ENCODE measurements at places on chromosomes 1 and 21.

DNA sequence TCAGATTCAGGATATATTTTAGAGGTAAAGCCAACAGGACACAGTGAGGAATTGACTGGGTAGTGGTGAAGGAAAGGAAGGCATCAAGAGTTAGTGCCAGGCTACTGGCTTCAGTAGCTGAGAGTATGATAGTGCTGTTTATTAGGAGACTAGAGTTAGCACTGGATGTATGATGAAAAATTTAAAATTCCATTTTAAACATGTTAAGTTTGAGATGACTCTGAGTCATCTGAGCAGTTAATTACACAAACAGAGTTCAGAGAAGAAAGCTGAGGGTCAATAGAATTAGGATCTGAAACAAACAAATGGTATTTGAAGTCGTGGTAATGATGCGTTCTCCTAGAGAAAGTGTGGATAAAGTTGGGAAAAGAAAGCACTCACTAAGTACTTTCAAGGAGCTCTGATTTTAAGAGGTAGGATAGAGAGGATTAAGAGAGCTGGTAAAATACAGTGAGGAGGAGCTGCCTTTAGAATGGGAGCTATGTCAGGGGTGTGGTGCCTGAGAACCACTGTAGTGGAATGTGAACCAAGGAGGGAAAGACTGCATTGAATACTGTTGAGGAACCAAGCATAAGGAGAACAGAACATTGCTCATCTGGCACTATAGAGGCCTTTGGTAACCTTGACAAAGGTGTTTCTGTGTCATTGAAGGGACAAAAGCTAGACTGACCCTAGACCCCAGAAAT, 21.7 kb upstream of the SHCBP1L start:
- DNase-seq: no peak

- no peak for DNase-seq
These were observed 33.8 kb downstream of the DUSP10 start for GRCh38 chr1:221708076-221708571.

GRCh38 chr1:24300971-24301784, 18.0 kb upstream of the GRHL3 start:
- no peak for DNase-seq

DNA sequence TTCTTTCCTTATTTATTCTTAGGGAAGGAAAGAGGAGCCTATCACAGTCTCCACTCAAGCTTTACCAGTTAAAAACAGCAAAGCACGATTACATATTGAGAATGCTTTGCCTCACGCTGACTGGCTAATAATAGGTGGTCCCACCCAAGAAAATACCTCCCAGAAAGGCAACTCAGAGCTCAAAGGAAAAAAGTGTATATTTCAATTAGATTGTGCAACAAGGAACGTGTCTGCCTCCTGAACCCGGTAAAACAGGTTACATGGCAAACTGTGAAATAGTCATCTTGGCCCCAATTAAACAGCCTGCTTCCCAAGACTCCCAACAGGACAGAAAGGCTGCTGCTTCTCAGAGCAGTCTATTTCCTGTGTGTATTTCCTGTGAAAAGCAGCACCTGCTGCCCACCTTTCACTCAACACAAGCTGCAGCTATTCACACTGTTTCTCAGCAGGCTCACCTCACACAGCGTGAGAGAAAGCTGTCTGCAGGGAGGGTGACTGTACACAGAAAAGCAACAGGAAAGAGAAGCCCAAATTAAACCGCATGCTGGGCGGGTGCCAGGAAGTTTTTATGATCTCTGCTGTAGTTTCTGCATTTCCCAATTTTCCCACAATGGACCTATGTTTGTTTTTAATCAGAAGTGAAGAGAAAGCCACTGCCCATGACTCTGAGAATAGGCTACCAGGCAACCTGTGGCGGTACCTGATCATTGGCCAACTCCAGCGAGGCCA, 44.0 kb downstream of the URB1 start:
- no peak for DNase-seq

- DNase-seq: no peak
These were observed 96.1 kb downstream of the SLC35F3 start for GRCh38 chr1:234000557-234001041.

DNA sequence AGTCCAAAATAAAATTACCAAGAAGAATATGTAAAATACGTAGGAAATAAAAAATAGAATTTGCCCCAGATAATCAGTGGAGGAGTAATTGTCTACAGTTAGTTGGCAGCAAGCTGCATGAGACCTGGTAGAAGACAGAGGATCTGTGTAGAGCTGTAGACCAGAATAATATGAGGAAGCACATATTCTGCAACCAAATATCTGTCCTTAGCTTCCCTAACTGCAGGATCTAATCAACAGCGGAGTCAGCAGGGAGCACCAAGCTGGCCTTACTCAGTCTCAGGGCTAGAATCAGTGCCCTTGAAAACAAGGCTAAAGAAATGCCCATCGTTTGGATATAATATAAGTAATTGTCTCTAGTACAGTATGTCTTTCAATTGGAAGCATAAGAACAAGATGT, 6.1 kb upstream of the GCSAML start:
- no peak for DNase-seq

- DNase-seq: no peak
These were observed 3.1 kb downstream of the VPS26C start for GRCh38 chr21:37263827-37264600.

GRCh38 chr1:161902182-161902581, 121.5 kb downstream of the OLFML2B start:
- DNase-seq: no peak

GRCh38 chr1:110728388-110729001, 53.8 kb upstream of the KCNA3 start:
- DNase-seq: no peak

GRCh38 chr1:115351143-115351542, 13.1 kb upstream of the NGF start:
- no peak for DNase-seq

- DNase-seq: no peak
These were observed 88.3 kb upstream of the TNFSF4 start for GRCh38 chr1:173295391-173295790.

- no peak for DNase-seq
These were observed 6.0 kb downstream of the CYB561D1 start for GRCh38 chr1:109499661-109500536.

DNA sequence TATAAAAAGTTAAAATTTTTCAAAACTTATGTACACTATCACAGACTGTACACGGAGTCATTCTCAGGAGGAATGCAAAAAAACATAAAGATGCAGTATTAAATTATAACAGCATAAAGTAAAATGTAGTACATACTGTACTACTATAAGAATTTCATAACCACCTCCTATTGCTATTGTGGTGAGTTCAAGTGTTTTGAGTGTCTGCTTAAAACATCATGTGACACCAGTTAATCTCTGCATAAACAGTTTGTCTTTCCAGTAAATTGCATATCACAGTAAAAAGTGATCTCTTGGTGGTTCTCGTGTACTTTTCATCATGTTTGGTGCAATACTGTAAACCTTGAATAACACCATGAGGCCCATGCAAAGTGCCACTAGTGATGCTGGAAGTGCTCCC, 45.2 kb downstream of the SDCCAG8 start:
- DNase-seq: no peak

GRCh38 chr21:31509194-31510017, 150.1 kb upstream of the SOD1 start:
- DNase-seq: no peak

GRCh38 chr1:235259133-235259778, 68.7 kb downstream of the ARID4B start:
- no peak for DNase-seq

DNA sequence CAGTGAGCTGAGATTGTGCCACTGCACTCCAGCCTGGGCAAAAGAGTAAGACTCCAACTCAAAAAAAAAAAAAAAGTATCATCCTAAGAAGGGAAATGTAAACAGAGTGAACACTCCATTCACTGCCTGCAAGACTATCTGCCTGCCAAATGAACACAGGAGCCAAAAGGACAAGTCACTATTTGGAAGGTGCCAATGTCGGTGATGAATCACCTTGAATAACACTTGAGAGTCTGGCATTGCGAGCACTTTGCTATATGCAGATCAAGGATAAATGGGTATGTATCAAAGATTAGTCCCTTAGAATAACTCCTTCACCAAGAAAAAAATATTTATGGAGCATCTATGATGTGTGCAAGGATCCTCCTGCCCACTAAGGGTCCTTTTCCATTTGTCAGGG, 6.6 kb downstream of the UBR4 start:
- DNase-seq: no peak

GRCh38 chr1:173058556-173058955, 7.8 kb upstream of the TNFSF18 start:
- DNase-seq: no peak

DNA sequence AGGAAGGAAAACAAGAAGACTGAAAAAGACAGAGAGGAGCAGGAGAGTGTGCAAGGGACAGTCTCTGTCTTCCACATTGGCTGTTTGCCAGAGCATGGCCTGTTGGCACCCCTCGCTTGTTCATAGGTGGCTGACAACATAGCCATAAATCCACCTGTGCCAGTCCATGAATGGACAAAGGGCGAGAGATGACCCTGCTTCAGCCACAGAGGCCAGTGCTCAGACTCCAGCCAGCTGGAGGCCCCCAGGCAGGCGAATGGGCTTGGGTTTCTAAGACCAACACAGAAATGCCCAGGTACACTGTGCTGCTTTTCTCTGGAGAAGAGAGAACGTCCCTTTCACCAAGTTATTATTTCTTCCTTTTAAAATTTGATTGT, 60.6 kb downstream of the RIPK4 start:
- DNase-seq: no peak

- no peak for DNase-seq
These were observed 23.4 kb upstream of the RPTN start for GRCh38 chr1:152182431-152182830.

- DNase-seq: no peak
These were observed 24.9 kb downstream of the TMEM63A start for GRCh38 chr1:225857256-225857655.

DNA sequence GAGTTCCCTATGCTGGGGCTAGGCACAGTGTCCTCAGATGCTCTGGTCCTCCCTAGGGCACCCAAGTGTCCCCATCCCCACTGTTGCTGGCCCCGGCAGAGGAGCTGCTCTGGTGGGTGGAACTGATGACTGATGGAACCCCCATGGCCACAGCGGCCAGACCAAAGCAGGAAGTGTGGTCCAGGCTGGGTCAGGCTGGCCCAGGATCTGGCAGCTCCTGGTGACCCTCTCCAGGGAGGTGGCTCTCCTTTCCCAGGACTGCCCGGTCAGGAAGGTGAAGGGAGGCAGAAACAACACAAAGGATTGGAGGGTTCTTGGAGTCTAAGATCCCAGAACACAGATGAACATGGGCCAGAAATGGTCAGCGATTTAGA, 1.1 kb downstream of the NKAIN1 start:
- no peak for DNase-seq

- no peak for DNase-seq
These were observed 11.1 kb downstream of the EIF4G3 start for GRCh38 chr1:21165646-21166045.

- DNase-seq: no peak
These were observed 561.3 kb downstream of the NCAM2 start for GRCh38 chr21:21559285-21560045.

DNA sequence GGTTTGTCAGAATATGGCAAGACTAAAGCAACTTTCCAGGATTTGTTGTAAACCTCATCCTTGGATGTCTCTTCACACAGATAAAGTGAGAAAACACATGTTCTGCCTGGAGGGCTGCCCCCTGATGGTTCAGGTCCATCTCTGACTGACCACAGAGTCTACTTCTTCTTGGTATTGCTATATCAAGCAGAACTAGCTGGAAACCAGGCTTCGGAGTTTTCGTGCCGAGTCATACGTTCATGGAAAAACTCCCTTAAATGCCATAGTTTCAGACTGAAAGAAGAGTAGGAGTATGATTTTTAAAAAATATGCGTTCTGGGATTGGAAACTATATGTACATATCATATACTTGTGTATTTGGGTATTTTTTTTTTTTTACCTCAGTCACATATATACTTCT, 5.8 kb downstream of the OR10T2 start:
- no peak for DNase-seq

GRCh38 chr1:60390593-60391282, 317.2 kb upstream of the C1orf87 start:
- no peak for DNase-seq

DNA sequence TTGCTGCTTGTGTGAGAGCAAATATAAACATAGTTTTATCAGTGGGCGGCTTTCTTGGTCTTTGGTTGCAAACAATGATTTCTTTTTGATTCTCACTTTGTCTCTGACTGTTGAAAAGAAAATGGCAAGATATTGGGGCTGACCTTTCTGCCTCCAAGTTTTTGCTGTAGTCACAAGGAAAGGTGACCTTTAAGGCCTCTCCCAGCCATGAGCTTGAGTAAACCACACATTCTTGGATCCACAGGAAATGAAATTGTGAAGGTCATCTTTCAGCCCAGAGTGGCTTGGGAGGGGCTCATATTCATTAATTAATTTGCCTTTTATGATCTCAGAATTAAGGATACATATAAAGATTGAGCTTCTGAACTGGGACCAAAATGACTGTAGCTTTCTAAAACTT, 241.6 kb downstream of the BACH1 start:
- no peak for DNase-seq

DNA sequence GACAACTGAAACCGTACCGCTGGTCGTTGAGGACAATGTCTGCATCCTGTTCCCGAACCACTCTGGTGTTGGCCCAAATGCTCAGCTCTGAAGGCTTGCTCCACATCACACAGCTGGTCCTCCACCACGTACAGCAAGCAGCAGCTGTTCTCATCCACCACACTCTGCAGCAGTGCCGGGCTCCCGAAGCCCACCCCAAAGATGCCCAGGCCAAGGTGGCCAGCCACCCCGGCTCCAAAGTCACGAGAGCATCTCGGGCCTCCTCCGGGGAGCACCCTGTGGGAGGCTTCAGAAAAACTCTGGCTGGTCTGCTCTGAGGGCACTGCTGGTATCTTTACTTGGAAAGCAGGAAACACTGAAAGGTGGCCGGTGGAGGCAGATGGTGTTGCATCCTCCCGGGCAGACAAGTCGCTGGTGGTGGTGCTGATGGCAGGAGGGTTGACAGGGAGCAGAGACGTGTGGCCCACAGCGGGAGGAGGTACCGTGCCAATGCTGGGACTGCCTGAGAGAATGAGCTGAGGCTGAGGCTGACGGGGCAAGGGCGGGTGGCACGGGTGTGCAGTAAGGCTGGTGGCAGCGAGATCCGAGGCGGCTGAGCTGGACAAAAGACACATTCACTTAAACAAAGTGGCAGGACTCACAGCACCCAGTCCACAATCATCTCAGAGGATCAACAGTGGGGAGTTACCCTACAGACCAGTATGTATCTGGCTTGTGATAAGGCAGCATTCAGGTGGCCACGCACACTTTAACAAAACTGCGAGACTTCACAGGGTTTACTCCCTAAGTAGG, 6.5 kb upstream of the CCDC27 start:
- DNase-seq: no peak

GRCh38 chr1:188140958-188141357, 1312.2 kb downstream of the PLA2G4A start:
- DNase-seq: no peak

All from type B pancreatic cell (in vitro differentiated cells).